Activated CD8-positive, alpha-beta memory T cell treated with anti-CD3 and anti-CD28 coated beads, Interleukin-2, amount 10 ng/mL, durations not matched to agents 7 days and 5 days (primary cell): ENCODE measurements at places on chromosomes 4 and X.

- H3K4me1 ChIP-seq, result peaks cover 81% of the 10 kb centered on the region
- H3K27ac ChIP-seq, result peak overlapping the region; percentile 100
- H3K27me3 ChIP-seq, result no peaks in the 10 kb centered on the region
Measured at GRCh38 chrX:1481636-1482529, 29.2 kb upstream of the ASMTL start.

GRCh38 chr4:183840311-183840710 lies 64.8 kb upstream of the STOX2 start:
- H3K4me3 ChIP-seq, result no peak overlapping the region
- H3K27me3 ChIP-seq, result peaks cover 16% of the 10 kb centered on the region

- H3K4me3 ChIP-seq, result no peak overlapping the region
- H3K36me3 ChIP-seq, result no peaks in the 10 kb centered on the region
- H3K4me1 ChIP-seq, result peaks cover 13% of the 10 kb centered on the region
- no peak overlapping the region for H3K27ac ChIP-seq
- peaks cover 48% of the 10 kb centered on the region for H3K27me3 ChIP-seq
Measured at GRCh38 chr4:104488151-104488550, 6.5 kb downstream of the CXXC4 start.

GRCh38 chr4:40782876-40783275 lies 33.1 kb downstream of the NSUN7 start:
- H3K4me3 ChIP-seq, result no peak overlapping the region
- no peak overlapping the region for H3K27ac ChIP-seq
- peaks cover 2% of the 10 kb centered on the region for H3K36me3 ChIP-seq
- no peak for DNase-seq
- H3K27me3 ChIP-seq, result peaks cover 47% of the 10 kb centered on the region

DNA sequence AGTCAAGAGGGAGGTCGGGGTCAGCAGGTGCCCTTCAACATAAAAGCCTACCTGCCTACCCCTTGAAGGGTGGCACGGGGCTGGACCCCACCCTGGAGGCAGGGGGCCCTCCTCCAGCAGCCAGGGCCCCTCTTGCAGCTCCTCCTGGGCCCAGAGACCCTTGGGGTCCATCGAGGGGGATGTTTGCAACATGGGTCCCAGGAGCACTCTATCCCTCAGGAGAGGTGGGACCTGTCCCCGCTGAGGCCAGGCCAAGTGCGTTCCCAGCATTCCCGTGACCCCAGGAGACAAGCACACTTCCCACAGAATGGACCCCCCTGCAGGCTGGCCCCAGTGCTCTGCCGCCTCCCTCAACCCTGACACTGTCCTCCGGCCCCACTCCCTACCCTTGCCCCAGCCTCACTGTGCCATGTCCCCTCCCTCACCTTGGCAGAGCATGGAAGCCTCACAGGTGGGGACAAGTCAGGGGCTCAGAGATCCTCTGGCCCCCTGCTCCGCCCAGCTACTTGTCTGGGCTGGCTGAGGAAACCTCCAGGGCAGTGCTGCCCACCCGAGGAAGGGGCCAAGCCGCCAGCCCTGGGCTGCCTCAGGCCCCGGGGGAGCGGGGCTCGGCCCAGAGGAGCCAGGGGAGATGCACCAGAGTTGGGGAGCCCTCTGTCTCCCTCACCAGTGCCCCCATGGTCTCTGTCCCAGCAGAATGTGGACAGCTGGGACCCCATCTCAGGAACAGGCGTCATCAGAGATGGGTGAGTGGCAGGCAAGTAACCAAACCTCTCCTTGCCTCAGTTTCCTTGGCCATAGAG lies 2.2 kb downstream of the MXD4 start:
- no peak overlapping the region for H3K27ac ChIP-seq
- H3K4me1 ChIP-seq, result peaks cover 1% of the 10 kb centered on the region
- DNase-seq, result no peak
- no peak overlapping the region for H3K4me3 ChIP-seq
- no peaks in the 10 kb centered on the region for H3K27me3 ChIP-seq
- H3K36me3 ChIP-seq, result no peaks in the 10 kb centered on the region

DNA sequence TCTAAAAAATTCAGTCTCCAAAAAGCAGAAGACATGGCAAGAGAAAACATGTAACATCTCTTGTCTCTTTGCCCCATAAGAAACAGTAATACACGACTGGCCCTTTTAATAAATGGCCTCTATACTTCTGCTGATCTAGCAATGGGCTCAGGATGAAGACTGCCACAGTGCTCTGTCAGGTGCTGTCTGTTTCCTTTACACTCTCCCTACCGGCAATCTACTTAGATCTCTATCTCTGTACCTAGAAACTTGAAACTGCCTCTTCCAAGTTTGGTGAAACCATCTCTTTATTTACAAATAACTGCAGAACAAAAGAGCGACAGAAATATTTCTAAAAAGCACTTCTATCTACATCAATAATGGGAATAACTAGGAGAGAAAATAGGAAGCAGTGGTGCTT lies 685.2 kb upstream of the INTU start:
- H3K4me3 ChIP-seq, result no peak overlapping the region
- H3K4me1 ChIP-seq, result no peaks in the 10 kb centered on the region
- no peak overlapping the region for H3K27ac ChIP-seq
- no peaks in the 10 kb centered on the region for H3K27me3 ChIP-seq
- no peaks in the 10 kb centered on the region for H3K36me3 ChIP-seq
- no peak for DNase-seq

DNA sequence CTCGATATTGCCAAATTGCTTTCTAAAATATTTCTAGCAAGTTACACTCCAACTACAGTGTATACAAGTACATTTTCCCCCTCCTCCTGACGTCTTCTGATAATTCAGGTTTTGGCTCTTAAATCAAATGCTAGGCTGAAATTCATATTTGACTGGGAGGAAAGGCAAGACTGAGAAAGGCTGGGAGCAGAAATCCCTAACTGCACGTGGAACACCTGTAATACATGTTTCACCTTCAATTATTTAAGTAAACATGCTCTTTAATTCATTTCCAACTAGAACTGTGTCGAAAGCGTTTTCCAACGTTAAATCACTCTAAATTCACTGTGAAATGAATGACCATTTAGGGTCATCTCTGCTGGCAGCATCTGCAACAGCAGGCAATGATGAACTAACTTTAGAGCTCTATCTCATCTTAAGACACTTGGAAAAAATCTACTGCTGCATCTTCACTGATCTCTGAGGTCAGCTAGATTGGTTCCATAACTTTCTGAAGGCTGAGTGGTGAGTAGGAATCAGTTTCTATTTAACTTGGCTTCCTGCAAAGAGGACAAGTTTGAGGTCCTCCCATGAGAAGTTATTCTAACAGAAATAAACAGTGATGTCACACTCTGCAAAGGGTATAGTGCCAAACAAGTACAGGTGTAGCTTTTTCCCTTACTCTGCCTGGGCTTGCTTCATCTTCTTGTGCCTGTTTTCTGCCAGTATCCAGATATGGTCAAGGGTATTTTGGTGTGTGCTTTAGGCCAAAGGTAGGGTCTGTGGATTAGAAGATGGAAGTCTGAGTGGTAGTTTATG lies 144.3 kb upstream of the PAK3 start:
- no peaks in the 10 kb centered on the region for H3K36me3 ChIP-seq
- H3K27me3 ChIP-seq, result no peaks in the 10 kb centered on the region
- no peak overlapping the region for H3K27ac ChIP-seq
- H3K4me1 ChIP-seq, result no peaks in the 10 kb centered on the region

DNA sequence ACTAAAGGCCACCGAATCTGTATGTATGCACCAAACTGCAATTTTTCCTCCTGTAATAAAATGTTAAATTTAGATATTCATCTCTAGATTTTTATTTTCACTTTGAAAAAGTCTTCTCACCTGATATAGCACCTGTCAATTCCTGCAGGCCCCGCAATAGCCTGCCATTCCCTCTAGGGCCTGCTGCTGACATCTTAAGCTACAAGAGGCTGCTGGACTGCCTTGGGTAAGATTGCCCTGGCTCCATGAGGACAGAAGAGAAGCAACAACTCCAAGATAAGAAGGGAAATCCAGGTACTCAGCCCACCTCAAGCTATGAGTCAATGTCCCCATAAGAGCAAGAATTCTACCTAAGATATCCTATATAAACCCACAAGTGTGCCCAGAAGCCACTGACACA lies 230.2 kb upstream of the AGTR2 start:
- DNase-seq, result no peak
- H3K27ac ChIP-seq, result no peak overlapping the region
- H3K27me3 ChIP-seq, result no peaks in the 10 kb centered on the region
- no peak overlapping the region for H3K4me3 ChIP-seq
- no peaks in the 10 kb centered on the region for H3K36me3 ChIP-seq

DNA sequence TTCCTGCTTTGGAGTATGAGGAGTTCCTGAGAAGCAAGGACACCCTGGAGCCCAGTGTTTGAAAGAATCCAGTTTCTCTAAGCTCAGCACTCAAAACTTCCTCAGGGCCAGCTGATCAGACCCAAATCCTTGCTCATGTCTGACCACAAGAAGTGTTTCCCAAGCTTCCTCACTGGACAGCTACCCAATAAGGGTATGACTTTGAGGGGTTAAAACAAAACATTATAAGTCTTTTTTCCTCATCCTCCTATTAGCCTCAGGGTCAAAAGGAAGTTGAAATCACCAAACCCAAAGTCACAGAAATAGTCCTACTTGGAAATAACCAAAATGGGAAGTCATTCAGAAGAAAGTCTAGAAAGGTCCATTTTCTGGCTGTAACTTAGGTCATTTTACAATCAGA lies 13.7 kb downstream of the ZBTB33 start:
- no peak for DNase-seq
- H3K4me3 ChIP-seq, result no peak overlapping the region
- no peak overlapping the region for H3K27ac ChIP-seq

- H3K4me1 ChIP-seq, result no peaks in the 10 kb centered on the region
- no peak overlapping the region for H3K4me3 ChIP-seq
- no peaks in the 10 kb centered on the region for H3K27me3 ChIP-seq
- no peak for DNase-seq
- H3K27ac ChIP-seq, result no peak overlapping the region
- H3K36me3 ChIP-seq, result no peaks in the 10 kb centered on the region
Measured at GRCh38 chr4:86043755-86044592, 315.9 kb downstream of the MAPK10 start.

DNA sequence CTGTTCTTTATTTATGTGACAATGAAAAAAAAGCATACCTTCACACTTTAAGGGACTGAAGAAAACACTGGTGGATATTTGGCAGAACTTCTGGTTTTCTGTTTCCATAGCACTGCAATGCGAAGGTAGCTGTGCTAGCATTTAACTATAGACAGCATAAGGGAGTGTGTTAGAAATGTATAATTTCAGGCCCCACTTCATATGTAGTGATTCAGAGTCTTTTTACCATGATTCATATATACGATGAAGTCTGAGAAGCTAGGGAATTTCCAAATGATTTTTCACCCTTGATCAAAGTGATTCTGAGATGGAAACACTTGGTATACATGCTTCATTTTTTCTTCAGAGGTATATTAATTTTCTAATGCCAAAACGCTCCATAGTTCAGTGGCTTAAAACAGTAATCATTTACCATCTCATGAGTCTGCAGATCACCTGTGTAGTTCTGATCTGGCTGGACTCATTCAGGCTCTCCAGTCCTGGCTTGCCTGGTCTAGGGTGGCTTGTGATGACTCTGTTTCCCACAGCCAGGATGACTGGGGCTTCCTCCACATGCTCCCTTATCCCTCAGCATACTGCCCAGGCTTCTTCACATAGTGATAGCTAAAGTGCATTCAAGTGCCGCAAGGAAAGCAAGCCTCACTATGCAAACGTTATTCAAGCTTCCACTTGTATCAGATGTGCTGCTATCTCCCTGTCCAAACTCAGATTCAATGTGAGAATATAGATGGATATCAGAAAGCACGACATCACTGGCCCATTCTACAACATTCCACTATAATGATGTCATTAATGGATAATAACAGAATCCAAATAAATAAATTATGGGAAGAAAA lies 790.1 kb downstream of the TECRL start:
- H3K4me1 ChIP-seq, result no peaks in the 10 kb centered on the region
- no peak overlapping the region for H3K27ac ChIP-seq
- H3K27me3 ChIP-seq, result no peaks in the 10 kb centered on the region
- no peak for DNase-seq
- no peaks in the 10 kb centered on the region for H3K36me3 ChIP-seq

DNA sequence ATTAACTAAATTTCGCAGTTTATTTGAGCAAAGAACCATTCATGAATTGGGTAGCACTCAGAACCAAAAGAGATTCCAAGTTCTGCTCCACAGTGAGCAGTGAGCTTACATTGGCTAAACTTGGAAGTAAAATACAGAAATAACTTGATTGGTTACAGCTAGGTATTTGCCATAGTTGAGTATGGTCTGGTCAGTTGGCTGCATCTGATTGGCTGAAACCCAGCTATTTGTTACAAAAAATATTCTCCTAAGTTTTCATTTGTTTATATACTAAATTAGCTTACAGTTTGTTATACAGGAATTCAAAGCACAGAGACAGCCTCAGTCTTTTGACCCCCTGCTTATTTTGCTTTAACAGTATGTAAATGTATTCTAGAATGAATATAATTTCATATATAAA lies 215.1 kb downstream of the RELL1 start:
- DNase-seq, result no peak
- no peak overlapping the region for H3K27ac ChIP-seq
- H3K36me3 ChIP-seq, result no peaks in the 10 kb centered on the region

DNA sequence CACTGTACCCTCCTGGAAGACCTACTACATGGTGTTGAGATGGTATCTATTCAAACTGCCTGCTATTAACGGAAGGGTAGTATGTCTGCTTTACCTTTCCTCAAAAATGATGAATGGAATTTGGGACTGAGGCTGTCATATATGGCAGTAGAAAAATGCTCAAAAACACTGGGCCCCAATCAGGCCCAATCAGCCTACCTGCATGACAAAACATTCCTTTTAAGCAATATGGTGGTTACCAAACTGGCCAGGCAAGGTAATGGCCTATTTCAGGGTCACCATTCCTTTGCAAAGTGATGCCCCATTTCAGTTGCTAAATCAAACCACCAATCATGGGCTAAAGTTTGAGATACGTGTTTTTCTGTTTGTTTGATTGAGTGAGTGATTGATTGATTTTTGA lies 14.9 kb downstream of the RNF150 start:
- DNase-seq, result no peak
- no peak overlapping the region for H3K4me3 ChIP-seq
- H3K27ac ChIP-seq, result no peak overlapping the region
- no peaks in the 10 kb centered on the region for H3K36me3 ChIP-seq

- H3K27ac ChIP-seq, result no peak overlapping the region
- peaks cover 11% of the 10 kb centered on the region for H3K4me1 ChIP-seq
- DNase-seq, result no peak
- peaks cover 10% of the 10 kb centered on the region for H3K27me3 ChIP-seq
Measured at GRCh38 chrX:153473126-153473525, 2.8 kb upstream of the HAUS7 start.

DNA sequence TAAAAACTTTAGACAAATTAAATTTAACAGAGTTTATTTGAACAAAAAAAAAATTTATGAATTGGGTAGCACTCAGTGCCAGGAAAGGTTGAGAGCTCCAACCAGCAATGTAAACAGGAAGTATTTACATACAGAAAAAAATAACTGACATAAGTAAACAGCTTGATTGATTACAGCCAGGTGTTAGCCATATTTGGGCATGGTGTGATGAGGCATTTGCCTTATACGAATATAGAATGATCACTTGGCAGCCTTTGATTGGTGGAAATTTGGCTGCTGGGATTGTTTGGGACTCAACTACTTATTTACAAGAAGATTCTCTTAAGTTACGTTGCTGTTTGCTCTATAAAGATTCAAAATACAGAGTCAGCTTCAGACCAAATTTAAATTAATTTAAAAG lies 172.0 kb downstream of the ADAM29 start:
- no peaks in the 10 kb centered on the region for H3K36me3 ChIP-seq
- no peak overlapping the region for H3K4me3 ChIP-seq
- no peak overlapping the region for H3K27ac ChIP-seq
- no peak for DNase-seq
